Effector CD8-positive, alpha-beta T cell (primary cell): ENCODE measurements at places on chromosomes 3 and 15.

DNA sequence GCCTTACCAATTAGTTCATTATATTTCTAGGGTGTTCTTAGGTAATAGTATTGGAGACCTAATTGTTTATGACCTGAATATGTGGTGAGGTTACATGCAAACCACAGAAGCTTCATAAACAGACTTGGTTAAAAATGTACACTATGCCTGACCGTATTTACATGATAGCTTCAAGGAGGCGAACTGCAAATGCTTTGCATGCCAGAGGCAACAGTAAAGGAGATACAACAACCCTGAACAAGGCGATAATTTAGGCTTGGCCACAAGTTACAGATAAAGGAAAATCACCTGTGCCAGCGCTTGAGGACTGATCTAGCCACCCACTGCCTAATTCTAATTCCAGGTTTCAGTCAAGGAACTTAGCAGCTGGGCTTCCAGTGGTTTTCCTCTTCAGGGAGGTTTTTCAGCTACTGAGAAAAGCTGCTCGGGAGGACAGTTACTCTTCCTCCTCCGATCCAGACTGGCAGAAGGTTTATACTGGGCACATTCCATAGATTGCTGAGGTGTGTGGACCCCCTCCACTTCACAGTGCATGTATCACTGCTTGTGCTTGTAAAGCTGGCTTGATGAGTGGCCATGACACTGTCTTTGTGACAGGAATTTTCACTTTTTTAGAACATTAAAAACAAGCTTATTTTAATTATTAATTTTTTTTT lies 95.6 kb downstream of the DHX36 start:
- DNase-seq: no peak

DNA sequence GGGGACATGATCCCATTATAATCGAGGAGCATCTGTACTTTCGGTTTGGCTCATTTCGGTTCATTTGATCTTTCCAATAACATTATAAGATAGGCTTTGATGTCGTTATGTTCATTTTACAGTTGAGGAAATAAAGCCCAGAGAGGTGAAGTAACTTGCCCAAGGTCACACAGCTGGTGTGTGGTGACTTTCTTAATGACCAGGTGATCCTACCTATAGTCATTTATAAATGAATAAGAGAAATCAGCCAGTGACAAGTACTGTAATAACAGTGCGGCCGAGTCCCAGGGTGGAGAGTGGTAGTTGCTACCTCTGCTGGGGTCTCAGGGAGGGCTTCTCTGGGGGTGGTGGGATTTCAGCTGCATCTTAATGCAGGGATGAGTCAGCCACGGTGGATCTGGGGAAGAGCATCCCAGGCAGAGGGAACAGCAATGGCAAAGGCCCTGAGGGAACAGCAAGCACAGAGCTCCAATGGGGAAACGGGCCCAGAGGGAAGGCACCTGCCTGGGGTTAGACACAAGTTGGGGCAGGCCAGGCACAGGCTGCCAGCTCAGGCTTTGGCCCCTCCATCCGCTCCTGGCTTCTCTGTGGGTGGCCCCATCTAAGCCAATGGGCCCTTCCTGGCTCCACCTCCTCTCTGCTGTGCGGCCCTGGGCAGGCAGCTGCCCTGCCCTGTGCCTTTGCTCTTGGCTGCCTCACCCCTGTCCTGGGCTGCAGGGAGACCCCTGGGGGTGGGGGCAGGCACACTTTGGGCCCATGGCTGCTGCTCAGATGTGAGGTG lies 1.1 kb upstream of the FBLN2 start:
- DNase-seq: no peak

DNA sequence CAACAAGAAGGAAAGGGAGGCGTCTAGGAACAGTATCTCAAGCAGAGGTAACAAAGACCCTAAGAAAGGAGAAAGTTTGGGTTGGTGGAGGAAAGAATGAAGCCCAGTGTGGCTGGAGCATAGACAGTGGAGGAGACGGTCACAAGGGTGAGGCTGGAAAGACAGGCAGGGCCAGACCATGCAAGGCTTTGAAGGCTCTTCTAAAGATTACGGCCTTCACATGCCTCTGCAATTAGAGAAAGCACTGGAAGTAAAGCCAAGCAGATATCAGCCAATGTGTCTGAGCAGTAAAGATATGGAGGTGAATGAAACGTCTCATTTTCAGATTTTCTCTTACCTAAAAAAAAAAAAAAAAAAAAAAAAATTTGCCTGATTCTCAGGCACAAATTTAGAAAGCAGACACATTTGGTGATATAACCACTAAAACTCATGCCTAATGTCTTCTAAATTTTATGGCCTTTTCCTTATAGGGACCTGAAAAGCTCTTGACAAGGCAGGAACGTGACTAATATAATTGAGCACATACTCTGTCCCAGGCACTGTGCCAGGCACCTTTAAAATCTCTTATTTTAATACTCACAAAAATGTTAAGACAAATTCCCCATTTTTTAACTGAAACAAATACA lies 184.1 kb downstream of the MECOM start:
- DNase-seq: no peak

DNA sequence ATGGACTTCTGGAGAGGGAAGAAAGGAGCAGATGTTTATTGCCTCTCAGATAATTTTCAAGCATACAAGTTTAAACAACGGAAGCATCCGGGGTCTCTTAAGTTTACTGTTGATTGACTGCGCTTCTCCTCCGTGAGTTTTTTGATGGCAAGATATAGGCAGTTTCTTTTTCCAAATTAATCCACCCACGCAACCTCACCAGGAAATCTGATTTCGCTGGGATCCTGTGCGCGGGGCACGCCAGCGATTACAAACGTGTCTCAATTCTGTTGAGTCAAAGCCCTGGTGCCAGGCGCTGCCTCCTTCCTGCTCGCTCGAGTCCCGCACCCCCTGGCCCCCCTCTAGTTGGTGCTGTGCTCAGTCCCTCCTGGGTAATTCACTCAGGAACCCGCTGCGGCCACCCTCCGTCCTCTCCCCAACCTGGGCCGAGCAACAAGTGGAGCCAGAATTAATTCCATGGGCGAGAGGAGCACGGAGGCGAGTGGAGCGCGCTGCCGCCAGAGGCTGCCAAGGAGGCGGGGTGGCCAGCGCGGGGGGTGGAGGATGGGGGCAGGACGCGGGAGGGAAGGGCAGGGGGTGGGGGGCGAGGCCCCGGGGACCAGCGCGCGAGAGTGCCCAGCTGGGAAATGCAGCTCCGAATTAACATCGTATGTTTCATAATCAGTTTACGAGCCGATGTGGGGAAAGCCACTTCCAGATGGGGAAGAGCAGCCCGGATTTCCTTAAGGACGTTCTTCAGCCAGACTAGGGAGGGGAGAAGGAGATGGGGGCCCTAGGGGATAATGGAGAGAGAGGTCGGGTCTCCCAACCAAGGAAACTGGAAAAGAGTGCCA lies 6.0 kb downstream of the WNT5A start:
- no peak for DNase-seq

- DNase-seq: no peak
These were observed 72.9 kb downstream of the LRRC28 start for GRCh38 chr15:99324082-99324620.

DNA sequence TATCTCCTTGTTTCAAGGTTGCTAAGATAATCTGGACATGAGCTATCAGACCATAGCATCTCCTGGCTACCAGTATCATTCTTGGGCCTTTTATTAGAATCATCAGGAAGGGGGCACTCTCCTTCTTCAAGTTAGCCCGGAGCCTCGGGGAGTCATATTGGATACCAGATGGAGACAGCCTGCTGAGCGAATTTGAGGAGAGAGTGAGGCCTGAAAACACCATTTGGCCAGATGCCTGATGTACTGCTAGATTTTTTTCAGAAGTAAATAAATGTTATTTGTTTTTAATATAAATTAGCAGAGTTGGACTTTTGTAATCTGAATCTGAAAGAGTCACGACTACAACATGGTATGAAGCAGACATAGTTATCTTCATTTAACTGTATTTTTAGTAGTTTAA lies 848.6 kb downstream of the IGSF11 start:
- no peak for DNase-seq

- no peak for DNase-seq
These were observed 218.3 kb downstream of the FHIT start for GRCh38 chr3:61032991-61033390.

GRCh38 chr3:59267021-59267420 lies 217.2 kb upstream of the CFAP20DC start:
- DNase-seq: no peak

- DNase-seq: no peak
These were observed 269.8 kb downstream of the THSD4 start for GRCh38 chr15:71385026-71385425.

- DNase-seq: no peak
These were observed 12.2 kb downstream of the GHRL start for GRCh38 chr3:10280571-10280970.
